NCI-H524 (cell line): ENCODE measurements at places on chromosomes 6 and 20.
A peak's percentile ranks its signal among the peaks of the same experiment; 100 is the strongest.

DNA sequence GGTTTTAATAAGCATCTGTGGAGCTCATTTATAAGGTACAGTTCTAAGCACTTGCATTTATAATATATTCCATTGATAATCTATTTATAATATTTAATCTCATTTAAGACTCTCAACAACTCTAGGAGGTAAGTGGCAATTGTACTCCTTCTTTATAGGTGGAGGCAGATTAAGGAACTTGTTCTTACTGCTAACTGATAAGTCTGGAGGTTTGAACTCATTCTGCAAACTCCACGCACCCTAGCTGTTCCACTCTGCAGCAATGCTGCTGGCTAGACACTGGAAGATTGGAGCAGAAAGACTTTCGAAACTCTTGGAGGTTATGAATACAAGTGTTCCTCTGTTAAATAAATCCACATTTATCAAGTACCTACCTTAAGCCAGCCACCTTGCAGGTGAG is 793 bp upstream of the HDAC2 start:
- no peak for DNase-seq

DNA sequence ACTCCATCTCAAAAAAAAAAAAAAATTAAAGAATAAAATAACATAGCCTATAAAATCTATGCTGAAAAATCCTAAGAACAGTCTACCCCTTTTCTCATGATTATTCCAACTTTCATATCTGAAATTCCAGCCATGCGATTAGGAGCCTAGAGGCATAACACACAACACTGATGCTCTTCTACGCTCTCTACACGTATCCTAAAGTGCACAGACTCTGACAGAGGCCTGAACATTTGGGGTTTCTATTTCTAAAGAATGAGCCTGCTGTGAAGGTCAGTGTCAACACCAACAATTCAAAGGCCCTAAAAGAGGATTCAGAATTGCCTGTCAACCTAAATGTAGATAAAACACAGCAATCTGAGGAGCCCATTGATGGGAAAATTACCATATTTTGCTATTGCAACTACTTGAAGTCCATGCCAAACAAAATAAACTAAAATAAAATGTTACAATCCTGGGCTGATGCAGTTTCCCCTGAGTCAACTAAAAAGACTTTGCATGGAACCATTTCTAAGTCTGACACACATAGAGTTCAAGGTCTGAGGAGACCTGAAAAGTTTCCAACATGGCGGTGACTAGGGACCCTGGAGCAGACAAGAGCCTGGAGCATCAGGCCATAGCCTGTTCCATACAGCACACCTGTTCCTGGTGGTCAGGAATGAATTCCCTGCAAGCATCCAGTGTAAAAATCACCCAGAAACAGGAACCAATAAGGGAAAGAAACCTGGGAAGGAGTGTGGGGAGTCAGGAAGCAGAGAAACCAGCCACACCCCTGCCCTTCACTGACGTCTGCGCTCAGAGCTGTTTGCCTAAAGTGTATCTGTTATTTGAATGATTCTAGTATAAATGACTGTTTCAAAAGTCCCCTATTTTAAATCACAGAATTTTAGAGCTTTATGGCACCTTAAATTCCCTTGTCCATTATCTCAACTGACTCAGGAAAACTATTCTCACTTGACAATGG is 11.8 kb downstream of the NINL start:
- no peak for DNase-seq

DNA sequence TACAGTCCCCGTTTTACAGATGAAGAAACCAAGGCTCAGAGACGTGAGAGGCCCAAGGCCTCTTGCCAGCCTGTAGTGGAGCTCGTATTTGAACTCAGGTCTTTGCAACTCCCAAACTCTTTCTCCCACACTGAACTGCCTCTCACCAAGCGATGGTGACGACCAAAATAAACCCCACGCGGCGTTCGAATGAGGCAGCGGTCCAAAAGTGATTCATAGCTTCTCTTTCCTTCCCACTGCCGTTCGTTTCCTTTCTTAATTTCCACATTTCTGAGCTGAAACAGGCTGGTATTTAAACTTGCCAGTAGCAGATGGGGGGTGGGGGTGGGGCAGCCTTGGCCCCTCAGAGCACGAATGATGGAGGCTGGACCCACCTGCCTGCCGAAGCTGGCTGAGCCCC is 252.9 kb upstream of the KCNG1 start:
- no peak for DNase-seq

DNA sequence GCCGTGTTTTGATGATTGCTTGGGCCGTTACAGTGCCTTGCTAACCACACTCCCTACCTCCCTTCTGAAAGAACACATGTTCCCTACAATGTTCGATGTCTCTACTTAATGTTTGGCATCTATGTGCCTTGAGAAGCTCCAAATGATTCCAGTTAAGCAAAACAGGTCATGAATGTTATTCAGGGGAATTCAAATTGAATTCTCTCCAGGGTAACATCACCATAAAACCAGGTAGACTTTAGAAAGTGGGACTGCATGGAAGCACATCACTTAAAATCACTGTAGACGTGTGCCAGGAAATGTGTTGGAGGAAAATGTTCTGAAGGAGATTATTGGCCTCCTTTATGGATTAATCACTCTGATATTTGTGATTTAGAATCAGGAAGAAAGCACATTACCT is 128.1 kb downstream of the ADAT2 start:
- DNase-seq, result no peak

DNA sequence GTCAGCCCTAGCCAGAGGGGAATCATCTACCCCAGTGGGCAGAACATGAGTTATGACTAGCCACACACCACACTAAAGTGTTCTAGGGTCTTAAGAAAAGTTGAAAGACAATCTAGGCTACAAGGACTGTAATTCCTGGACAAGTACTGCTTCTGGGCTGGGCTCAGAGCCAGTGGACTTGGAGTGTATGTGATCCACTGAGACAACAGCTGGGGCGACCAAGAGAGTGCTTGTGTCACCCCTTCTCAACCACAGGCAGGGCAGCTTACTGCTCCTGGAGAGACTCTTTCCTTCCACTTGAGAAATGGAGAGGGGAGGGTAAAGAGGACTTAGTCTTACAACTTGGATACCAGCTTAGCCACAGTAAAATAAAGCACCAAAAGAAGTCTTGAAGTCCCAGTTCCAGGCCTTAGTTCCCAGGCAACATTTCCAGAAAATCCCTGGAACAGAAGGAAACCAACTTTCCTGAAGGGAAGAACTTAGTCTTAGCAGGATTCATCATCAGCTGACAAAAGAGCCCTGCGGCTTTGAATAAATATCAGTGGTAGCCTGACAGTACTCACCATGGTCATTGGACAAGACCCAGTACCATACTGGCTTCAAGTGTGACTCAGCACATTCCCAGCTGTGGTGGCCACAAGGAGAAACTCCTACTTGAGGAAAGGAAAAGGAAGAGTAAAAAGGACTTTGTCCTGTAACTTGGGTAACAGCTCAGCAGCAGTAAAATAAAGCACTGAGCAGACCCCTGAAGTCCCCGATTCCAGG is 355.1 kb upstream of the ADGRB3 start:
- peak; percentile 95 for DNase-seq

DNA sequence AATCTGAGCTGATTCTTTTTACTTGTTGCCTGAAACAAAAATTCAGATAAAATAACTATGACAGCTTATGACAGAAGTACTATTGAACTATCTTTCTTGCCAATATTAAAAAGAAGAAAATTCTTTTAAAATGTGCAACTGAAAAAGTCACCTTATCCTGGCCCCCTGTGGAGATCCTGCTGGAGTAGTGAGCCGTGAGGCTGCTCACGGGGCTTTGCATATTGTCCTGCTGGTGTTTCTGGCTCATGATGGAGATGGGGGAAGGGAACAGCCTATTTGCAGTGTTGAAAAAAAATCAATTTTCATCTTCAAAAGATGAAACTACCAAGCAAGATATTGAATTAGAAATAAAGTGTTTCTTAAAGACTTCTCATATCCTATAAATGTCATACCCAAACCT is 216.0 kb downstream of the SAMD5 start:
- peak; percentile 65 for DNase-seq

GRCh38 chr6:162934844-162935243 is 207.1 kb downstream of the PACRG start:
- DNase-seq, result no peak

GRCh38 chr6:54419885-54420284 is 111.6 kb downstream of the TINAG start:
- DNase-seq, result no peak

DNA sequence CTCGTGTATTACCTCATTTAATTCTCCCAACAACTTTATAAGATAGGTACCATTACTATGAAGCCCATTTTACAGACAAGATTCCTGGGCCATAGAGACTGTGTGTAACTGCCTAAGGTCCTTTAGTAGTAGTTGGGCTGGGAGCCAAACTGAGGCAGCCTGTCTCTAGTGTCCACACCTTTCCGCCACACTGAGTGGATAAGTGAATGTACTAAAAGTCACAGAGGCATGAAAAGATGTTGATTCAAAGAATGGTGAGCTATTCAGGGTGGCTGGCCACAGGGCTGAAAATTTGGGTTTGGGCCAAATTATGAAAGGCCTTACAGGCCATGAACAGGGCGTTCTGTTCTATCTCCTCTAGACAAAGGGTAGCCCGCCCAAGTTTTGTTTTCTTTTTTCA is 11.0 kb downstream of the CD24 start:
- DNase-seq, result no peak

DNA sequence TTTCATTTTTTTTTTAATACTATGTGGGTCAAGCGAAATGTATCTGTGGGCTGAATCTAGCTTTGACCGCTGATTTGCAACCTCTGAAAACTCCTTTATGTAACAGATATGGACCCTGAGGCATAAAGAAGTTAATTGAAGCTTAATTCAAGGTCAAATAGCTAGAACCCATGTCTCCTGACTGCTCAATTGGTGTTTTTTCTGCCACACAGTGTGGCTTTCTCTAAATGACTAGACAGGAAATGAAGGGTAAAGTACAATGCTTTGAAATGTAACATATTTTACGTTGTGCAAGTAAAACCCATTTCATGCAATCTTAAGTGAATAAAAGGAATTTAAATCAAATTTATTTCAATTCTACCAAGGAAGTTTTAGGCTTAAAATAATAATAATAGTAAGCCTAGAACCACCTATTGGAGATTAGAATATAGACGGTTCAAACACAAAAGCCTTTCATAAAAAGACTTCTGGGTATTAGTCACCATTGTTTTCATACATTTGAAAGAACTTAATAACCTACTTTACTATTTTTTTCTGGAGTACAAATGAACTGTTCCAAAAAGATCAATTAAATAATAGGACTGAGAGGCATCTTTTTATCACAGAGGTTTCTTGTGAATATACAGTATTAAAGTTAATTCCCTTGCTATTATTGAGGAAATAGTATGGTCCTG is 279.8 kb downstream of the EPHA7 start:
- DNase-seq, result no peak

- DNase-seq, result no peak
Observed at GRCh38 chr6:25171301-25171700, 107.9 kb upstream of the CARMIL1 start.

DNA sequence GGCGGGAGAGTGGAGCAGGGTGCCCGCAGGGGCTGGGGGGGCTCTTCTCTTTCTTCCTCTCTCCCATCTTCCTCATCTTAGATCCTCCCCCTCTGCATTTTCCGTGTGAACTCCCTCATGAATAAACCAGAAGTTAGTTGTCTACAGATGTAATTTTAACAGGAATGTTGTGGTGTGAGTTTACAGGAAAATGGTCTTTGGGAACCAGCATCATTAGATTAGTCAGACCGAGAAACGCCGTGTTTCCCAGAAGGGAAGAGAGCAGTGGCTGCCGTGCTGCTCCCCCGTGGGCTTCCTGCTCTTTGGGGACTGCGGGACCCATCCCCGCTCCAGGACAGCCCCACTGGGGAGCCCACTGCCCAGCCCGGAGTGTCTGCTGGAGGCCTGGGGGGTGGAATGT is 3.4 kb downstream of the MYT1 start:
- no peak for DNase-seq

DNA sequence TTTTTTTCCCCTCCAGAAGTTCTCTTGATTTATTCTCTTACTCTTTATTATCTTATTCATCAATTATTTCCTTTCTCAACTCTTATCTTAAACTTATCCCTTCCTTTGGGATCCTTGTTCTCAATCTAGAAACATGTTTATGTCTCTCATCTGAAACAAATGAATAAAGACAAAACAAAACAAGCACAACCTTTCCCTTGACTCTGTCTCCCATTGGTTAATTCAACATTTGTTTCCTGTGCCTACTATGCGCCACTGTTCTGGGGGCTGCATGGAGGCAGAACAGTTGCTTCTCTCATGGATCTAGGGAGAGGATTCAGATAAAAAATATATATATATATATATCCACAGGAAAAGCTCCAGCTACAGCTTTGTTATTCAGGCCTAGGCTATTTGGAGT is 5.2 kb upstream of the MRAP2 start:
- no peak for DNase-seq
